Activated naive CD4-positive, alpha-beta T cell (primary cell): ENCODE measurements at places on chromosomes 7 and 10.

- DNase-seq, result no peak
Measured at GRCh38 chr7:158710651-158711102, 6.1 kb upstream of the NCAPG2 start.

- no peak for DNase-seq
Measured at GRCh38 chr10:67261300-67261797, 335.5 kb downstream of the LRRTM3 start.

GRCh38 chr7:112292162-112292561 is 85.7 kb downstream of the ZNF277 start:
- DNase-seq, result no peak

GRCh38 chr7:35747611-35748010 is 52.7 kb upstream of the HERPUD2 start:
- no peak for DNase-seq

DNA sequence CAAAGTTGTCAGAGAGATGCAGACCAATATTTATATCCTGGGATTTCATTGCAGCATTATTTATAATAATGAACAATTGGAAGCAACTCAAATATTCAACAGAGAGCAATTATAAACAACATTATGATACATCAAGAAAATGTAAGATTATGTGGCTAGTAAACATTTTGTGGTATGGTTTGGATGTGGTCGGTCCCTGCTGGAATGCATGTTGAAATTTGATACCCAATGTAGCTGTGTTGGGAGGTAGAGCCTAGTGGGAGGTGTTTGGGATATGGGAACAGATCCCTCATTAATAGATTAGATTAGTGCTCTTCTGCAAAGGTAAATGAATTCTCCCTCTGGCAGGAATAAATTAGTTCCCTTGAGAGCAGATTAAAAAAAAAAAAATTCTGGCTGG is 350.9 kb downstream of the ANKRD30A start:
- DNase-seq, result no peak

GRCh38 chr10:44028384-44029137 is 356.3 kb downstream of the CXCL12 start:
- DNase-seq, result no peak

- no peak for DNase-seq
Measured at GRCh38 chr10:101718690-101719275, 23.8 kb upstream of the FBXW4 start.

- no peak for DNase-seq
Measured at GRCh38 chr7:20030915-20031362, 186.2 kb downstream of the MACC1 start.

DNA sequence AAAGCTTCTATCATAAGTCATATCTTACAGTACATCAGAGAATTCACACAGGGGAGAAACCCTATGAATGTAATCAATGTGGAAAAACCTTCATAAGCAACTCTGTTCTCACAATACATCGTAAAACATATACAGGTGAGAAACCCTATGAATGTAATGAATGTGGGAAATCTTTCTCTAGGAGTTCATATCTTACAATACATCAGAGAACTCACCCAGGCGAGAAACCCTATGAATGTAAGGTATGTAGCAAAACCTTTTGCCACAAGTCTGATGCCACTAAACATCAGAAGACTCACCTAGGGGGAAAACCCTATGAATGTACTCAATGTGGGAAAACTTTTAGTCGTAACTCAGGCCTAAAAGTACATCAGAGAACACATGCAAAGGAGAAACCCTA is 38.3 kb upstream of the ZNF248 start:
- no peak for DNase-seq

GRCh38 chr7:131774419-131775220 is 218.2 kb upstream of the PODXL start:
- DNase-seq, result no peak

DNA sequence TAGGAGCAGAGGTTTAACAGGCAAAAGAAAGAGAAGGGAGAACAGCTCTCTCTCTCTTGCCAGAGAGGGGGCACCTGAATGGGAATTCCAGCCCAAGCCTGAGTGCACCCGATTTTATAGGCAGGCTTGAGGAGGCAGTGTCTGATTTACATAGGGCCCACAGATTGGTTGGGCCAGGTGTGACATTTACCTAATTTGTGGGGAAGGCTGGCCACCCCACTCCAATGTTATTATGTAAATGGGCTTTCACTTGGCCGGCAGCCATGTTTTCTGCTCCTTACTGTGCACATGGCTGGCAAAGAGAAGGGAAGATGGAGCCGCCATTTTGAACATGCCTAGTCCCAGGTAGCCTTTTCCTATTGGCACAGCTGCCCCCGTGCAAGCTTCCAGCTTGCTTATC is 735.5 kb upstream of the AUTS2 start:
- no peak for DNase-seq

DNA sequence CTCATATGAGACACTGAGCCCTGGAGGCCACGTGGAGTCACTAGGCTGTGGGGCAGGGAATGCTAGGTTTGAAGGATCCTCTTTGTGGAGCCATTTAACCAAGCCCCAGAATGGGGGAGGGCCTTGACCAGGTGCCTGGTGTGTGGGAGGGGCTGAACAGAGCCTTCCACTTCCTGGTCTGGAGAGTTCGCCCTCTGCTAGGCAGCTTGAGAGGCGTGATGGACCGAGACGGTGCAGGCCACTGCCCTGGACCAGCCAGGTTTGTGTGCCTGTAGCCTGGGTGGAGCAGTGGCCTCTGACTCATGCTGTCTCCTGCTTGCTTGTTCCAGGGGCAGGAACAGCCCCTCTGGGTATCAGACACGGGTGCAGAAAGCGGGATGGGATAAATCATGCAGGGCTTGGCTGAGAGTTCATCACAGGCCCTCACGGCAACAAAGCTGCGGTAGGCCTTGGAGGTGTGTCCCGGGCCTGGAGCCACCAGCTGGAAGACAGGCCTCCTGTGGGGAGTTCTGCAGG is 27.4 kb downstream of the ADAMTS14 start:
- DNase-seq, result no peak

GRCh38 chr7:128916643-128916915 is 6.1 kb upstream of the KCP start:
- no peak for DNase-seq

DNA sequence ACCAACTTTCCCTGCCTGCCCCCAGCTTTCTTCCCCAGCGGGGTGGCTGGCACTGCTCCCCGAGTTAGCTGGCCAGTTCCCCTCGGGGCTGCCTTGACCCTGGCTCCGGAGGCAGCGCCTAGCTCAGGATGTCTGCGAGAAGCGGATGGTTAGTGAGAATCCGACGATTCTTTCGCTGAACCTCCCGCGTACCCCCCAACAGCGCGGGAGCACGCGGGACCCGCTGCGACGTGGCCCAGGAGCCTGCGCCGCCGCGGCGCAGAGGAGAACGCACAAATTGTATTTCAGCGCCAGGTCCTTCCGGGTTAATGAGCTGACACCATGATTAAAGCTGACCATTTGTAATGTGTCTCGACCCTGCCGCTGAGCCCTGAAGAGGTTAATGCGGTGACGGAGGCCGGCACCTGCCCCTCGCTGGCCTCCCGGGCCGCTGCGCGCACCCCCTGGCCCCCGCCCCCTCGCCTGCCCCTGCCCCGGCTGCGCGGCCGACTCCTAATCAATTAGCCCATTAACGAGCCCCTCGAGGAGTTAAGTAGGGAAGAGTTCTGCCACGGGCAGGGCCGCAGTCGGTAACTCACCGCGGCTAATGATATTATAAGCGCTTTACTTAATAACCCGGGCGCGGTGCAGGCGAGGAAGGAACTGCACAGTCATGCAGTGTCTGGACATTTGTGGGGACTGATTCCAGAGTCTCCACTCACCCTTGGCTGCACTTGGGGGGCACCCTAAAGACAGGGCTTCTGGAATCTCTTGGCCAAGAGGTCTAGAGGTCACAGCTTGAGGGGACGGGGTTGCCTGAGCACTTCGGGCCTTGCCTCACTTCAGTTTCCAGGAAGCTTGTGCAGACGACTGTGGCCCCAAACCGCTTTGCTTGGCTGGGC is 1.7 kb upstream of the HMX2 start:
- DNase-seq, result no peak

DNA sequence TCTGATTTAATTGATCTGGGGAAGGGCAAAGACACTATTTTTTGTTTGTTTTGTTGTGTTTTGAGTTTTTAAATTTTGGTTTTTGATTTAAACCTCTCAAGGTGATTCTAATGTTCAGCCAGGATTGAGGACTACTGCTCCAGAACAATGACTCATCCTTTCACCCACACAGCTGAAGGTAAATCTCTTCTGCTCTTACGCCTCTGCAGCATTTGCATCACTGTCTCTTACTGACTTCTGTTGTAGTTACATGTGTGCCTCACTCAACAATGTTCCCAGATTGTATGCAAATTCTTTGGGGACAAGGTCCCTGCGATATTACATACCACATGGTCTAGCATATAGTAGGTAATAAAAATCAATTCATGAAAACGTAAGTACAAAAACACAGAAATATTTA is 467.5 kb upstream of the LRRN3 start:
- no peak for DNase-seq
